Mammary microvascular endothelial cell (primary cell): ENCODE measurements at places on chromosomes 5 and 9. TPM values are rescaled to one million over a fixed set of nuclear protein-coding genes. Genes with fewer than 3 reads are reported as not detected.

The PCDHGA7 gene
- total RNA-seq: 0.80 and 1.1 TPM in 2 replicates

The DOCK8 gene
- 2.8 and 3.0 TPM in 2 replicates for total RNA-seq

The PCDHA7 gene
- total RNA-seq: 0.20 TPM in 1 of 2 replicates, not detected in the other

The C7 gene
- not detected in 2 replicates for total RNA-seq

The KLF9 gene
- total RNA-seq: 16.1 and 16.3 TPM in 2 replicates
